ENCODE measurements at places on chromosomes 1 and 21.

GRCh38 chr1:60920561-60920960 is 161.8 kb upstream of the NFIA start:
- DNase-seq, result no peak

DNA sequence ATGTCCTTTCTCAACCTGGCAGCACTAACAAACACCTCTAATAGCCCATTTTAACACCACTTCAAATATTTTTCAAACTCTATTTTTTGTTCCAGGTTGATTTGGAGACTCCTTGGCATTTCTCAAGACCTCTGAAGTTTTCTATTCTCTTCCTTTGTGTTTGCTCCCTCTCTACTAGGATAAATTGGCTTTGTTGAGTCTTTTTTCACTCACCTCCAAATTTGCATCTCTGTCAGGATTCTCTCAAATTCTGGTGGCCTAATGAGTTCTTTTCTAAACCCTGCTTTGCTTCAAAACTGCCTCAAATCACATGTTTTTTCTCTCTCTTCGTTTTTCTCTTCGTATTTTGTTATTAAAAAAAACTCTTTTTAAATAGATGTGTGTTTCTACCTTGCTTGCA is 582.2 kb upstream of the ADGRL4 start:
- DNase-seq, result no peak

DNA sequence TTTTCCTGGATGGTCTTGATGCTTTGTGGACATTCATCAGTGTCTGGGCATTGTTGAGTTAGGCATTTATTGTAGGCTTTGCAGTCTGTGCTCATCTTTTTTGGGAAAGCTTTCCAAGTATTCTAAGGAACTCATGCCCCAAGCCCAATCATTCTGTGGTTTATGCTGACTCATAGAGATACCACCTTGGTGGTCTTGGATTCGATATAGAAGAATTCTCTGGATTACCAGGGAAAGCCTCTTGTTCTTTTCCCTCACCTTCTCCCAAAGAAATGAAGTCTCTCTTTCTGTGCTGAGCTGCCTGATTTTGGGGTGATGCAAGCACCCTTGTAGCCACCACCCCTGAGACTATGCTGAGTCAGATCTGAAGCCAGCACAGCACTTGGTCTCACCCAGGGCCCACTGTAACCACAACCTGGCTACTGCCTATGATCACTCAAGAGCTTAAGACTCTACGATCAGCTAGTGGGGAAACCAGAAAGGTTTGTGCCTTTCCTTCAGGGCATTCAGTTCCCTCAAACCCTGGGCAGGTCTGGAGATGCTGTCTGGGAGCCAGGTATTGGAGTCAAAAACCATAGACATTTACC is 422.6 kb downstream of the NUF2 start:
- DNase-seq, result no peak

GRCh38 chr1:111099289-111099688 is 40.6 kb downstream of the DRAM2 start:
- no peak for DNase-seq

GRCh38 chr1:177385760-177386698 is 215.3 kb downstream of the BRINP2 start:
- DNase-seq, result no peak

All from T follicular helper cell (primary cell).